HEK293T (cell line): ENCODE measurements at places on chromosomes 2 and 18.
A peak's percentile ranks its signal among the peaks of the same experiment; 100 is the strongest.

- DNase-seq = no peak
Measured at GRCh38 chr18:63318889-63319382, 633 bp downstream of the BCL2 start.

- DNase-seq = no peak
Measured at GRCh38 chr2:145919477-145919876, 1399.6 kb upstream of the ZEB2 start.

- DNase-seq = no peak
Measured at GRCh38 chr2:194705398-194705797, 951.6 kb upstream of the SLC39A10 start.

- DNase-seq = no peak
Measured at GRCh38 chr2:64404002-64404731, 49.8 kb upstream of the LGALSL start.

DNA sequence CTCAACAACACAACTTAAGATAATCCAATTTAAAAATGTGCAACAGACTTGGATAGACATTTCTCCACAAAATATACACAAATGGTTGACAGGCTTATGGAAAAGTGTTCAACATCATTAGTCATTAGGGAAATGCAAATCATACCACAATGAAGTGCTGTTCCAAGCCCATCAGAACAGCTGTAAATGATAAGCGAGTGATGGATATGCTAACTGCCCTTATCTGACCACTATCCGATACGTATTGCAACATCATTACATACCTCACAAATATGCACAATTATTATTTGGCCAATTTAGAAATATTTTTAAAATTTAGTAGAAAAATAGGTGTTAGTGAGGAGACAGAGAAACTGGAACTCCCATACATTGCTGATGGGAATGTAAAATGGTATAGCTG lies 62.2 kb downstream of the PPP4R1 start:
- no peak for DNase-seq

- DNase-seq = peak; percentile 14
Measured at GRCh38 chr2:103789381-103790095, 1027.7 kb downstream of the TMEM182 start.

GRCh38 chr18:4543711-4544110 lies 88.6 kb upstream of the DLGAP1 start:
- DNase-seq = no peak

DNA sequence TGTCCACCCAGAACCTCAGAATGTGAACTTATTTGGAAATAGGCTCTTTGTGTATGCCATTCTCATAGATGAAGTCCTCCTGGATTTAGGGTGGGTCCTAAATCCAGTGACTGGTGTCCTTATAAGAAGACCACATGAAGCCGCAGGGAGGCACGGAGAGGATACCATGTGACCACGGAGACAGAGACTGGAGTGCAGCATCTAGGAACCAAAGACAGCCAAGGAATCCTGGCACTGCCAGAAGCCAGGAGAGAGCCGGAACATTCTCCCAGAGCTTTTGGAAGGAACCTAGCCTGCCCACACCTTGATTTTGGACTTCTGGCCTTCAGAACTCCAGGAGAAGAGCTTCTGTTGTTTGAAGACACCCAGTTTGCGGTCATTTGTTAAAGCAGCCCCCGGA lies 49.7 kb downstream of the ARL4C start:
- no peak for DNase-seq

- no peak for DNase-seq
Measured at GRCh38 chr18:3824101-3824500, 374.1 kb downstream of the TGIF1 start.

DNA sequence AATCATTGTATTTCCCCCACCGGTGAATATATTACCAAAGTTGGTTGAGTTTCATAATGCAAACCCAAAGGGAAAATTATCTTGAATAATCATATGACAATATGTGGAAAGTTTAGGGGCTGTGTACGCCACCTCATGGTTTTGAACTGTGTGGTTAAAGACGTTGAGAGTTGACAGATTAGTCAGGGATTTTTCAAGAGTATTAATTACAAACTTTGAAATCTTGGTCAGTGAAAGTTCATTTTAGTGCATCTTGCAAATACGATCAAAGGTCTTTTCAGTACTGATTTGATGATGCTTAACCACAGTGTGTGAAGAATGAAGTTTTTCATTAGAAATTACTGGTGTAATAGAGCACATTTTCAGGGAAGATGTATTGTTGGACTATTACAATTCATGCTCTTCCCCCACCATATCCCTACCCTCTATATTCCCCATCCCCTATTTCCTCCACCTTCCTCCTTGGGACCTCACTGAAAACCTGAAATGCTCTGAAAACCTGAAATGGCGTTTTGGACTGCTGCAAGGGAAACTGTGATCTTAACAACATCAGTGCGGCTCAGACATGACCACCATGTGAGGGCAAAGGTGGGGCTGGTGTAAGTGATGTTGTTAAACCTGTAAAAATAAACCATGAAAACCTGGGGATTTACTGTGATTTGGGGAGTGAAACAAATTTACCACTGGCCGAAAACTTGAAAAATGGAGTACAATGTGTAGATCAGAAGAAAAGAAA lies 4.5 kb upstream of the BCL2L11 start:
- no peak for DNase-seq

GRCh38 chr2:29502460-29502911 lies 387.3 kb downstream of the CLIP4 start:
- no peak for DNase-seq

GRCh38 chr2:44578471-44579093 lies 216.8 kb downstream of the CAMKMT start:
- DNase-seq = no peak

DNA sequence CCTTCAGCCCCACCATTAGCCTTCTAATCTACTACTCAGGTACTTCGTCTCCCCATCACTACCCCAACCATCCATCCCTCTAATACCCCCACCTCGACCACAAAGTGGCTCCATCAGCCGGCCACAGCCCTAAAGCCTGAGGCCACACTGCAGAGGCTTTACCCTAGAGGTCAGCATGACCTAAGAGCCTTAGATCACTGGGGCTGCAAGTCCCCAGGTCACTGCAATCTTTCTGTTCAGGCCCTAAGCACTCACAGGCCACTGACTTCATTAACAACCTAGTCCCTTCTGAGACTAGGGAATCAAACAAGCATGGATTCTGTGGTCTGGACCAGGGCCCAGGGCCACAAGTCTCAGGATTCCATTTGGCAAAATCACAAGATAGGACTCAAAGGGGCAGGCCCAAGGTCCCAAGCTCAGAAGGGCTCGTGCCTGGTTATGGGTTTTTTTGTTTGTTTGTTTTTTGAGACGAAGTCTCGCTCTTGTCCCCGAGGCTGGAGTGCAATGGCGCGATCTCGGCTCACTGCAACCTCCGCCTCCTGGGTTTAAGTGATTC lies 37.0 kb upstream of the PKDCC start:
- DNase-seq = no peak

- DNase-seq = no peak
Measured at GRCh38 chr2:85994421-85994777, 105.6 kb upstream of the ST3GAL5 start.

DNA sequence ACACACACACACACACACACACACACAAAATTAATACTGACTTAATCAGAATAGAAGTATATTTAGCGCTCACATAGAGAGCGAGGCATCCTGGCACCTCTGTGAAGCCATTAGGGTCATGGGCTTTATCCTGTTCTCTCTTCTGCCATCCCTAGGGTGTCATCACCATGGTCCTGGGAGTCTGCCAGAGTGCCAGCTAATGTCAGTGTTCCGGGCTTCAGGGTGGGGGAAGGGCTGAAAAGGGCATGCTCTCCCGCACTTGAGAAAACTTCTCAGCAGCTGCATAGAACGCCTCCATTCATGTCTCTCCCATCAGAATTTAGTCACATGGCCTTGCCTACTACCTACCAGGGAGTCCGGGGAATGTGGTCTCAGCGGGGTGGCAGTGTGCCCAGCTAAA lies 19.7 kb upstream of the DYNC2LI1 start:
- no peak for DNase-seq

DNA sequence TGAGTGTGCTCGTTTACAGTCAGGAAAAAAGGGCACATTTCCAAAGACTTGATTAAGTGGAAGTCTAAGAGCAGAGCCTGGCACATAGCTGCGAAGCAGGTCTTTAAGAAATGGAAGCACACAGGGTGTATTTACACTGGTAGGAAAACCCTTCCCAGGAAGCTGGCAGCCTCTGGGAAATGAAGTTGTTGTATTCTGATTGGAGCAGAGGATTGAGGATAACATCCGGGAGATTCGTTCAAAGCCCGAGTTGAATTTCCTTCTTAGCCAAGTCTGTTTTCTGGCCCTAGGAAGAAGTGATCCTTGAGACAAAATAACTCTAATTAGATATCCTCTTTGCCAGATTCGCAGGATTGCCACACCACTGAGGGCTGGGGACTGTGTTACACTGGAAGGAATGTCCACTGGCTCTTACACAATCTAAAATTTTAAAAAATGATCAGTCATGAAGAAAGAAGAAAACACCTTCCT lies 75.9 kb downstream of the ITGB1BP1 start:
- no peak for DNase-seq

DNA sequence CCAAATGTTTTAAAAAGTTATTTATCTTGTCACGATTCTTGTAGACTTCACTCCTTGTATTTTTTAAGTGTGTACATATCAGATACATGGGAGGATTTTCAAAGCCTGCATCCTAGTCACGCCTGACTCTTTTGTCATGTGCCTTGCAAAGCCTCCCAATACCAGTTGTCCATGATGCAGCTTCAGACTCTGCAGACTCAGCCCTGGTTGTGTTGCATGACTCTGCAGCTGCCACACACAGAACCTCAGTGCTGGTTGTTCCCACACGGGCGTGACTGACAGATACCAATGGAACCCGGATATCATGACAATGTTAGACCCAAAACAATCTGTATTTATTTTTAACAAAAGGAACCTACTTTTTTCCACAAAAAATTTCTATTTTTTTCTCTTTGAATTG lies 38.2 kb downstream of the TPO start:
- no peak for DNase-seq

GRCh38 chr18:44870631-44871502 lies 190.2 kb downstream of the SETBP1 start:
- DNase-seq = no peak

DNA sequence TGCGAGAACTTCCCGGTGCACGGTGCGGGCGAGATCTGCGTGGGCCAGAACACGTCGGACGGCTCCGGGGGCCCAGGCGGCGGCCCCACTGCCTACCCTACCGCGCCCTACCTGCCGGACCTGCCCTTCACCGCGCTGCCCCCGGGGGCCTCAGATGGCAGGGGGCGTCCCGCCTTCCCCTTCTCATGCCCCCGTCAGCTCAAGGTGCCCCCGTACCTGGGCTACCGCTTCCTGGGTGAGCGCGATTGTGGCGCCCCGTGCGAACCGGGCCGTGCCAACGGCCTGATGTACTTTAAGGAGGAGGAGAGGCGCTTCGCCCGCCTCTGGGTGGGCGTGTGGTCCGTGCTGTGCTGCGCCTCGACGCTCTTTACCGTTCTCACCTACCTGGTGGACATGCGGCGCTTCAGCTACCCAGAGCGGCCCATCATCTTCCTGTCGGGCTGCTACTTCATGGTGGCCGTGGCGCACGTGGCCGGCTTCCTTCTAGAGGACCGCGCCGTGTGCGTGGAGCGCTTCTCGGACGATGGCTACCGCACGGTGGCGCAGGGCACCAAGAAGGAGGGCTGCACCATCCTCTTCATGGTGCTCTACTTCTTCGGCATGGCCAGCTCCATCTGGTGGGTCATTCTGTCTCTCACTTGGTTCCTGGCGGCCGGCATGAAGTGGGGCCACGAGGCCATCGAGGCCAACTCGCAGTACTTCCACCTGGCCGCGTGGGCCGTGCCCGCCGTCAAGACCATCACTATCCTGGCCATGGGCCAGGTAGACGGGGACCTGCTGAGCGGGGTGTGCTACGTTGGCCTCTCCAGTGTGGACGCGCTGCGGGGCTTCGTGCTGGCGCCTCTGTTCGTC lies 1.7 kb downstream of the FZD7 start:
- no peak for DNase-seq

DNA sequence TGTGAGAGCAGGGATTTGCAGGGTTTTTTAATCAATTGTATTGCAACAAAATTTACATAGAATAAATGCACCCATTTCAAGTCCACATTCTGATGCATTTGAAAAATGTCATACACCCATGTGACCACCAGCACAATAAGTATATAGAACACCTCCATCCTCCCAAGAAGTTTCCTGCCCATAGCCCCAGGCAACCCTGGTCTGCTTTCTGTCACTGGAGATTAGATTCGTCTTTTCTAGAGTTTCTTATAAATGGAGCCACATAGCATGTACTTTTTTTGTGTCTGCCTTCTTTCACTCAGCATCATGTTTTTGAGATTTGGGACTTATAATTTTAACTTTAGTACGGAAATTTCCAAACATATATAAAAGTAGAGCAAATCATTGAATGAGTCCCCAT lies 127.2 kb upstream of the EPAS1 start:
- no peak for DNase-seq

DNA sequence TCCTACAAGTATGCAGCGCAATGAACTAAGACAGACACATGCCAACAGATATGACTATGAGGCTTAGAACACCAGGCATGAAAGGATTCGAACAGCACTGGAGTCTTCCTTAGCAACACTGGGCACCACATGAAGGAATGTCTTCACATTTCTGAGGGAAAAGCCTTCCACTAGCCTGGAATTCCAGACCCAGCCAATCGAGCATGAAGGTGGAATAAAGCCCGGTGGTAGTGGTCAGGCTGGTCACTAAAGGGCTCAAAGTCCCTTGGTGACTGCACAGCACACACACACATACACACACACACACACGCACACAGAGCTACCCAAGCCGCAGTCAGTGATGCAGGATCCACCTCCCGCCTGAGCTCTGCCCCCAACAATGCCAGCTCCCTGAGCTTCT lies 19.7 kb upstream of the SFXN5 start:
- no peak for DNase-seq

GRCh38 chr2:219628986-219629901 lies 1.8 kb downstream of the SLC4A3 start:
- no peak for DNase-seq

- no peak for DNase-seq
Measured at GRCh38 chr2:196587739-196588138, 51.8 kb upstream of the CCDC150 start.

GRCh38 chr2:189046320-189046719 lies 72.1 kb downstream of the COL3A1 start:
- DNase-seq = no peak

GRCh38 chr2:121400201-121400600 lies 115.2 kb upstream of the TFCP2L1 start:
- no peak for DNase-seq

GRCh38 chr18:56152551-56153310 lies 485.7 kb downstream of the TXNL1 start:
- no peak for DNase-seq

- no peak for DNase-seq
Measured at GRCh38 chr2:46351750-46352138, 54.5 kb downstream of the EPAS1 start.
